Natural killer cell treated with Interleukin-12 subunit alpha and Interleukin-12 subunit beta and Interleukin-15 and Interleukin-18, amount 100 ng/mL, for 72 hours (primary cell): ENCODE measurements at places on chromosomes 4 and X. TPM values are rescaled to one million over a fixed set of nuclear protein-coding genes. Genes with fewer than 3 reads are reported as not detected.
A peak's percentile ranks its signal among the peaks of the same experiment; 100 is the strongest.

DNA sequence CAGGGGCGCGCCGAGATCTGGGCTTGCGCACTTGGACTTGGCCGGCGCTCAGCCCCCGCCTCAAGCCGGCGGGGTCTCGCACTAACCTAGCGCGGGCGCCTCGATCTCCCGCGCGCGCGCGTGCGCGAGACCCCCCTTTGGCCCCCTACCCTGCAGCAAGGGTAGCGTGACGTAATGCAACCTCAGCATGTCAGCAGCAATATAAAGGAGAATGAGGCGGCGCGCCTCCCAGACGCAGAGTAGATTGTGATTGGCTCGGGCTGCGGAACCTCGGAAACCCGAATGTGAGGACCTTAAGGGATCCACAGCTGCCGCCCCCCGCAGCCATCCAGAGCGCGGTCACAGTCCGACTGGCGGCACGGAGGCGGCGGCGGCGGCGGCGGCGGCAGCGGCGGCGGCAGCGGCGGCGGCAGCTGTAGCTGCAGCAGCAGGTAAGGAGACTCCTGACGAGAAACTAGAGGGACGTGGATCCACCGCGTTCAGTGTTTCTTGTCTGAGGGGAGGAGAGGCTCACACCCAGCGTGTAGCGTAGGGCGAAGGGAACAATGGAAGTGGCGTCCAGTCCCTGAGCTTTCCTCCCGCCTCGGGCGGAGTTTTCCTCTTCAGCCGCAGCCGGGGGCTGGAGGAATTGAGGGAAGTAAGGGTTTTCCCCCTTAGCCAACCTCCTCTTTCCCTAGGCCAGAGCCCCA lies at the start of the genes SATL1 and ZNF711:
Gene SATL1 (minus strand): TSS at position 19 of the 689 bp plus-strand sequence. CDS start 134,811 bp downstream, outside the sequence.
Gene ZNF711 (plus strand): TSS at position 231 of the 689 bp plus-strand sequence. CDS start 3,582 bp downstream, outside the sequence.
- DNase-seq: no peak

DNA sequence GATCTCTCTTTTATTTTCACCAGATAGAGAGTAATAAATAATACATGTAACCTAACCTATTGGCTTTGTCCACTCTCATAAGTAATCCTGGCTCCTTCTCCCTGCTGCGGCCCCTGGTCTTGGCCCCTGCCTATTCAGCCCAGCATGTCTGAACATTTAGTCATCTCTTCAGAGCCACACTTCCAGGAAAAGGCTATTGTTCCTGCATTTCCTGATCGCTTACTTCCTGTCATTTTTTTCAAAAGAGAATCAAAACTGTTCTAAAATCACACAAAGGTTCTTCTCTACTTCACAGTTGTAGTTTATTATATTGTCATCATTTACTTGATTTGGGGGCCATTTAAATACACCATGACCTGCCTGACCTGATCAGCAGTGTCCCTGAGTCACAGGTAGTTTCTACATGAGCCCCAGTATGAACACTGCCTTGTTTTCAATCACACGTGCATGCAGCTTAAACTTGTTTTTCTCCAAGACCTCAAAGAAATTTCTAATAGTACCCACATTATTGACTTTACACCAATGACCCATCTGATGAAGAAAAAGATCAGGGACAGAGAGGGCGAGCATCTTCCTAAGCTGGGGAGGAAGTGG lies 47.4 kb upstream of the KDR start:
- no peak for DNase-seq

DNA sequence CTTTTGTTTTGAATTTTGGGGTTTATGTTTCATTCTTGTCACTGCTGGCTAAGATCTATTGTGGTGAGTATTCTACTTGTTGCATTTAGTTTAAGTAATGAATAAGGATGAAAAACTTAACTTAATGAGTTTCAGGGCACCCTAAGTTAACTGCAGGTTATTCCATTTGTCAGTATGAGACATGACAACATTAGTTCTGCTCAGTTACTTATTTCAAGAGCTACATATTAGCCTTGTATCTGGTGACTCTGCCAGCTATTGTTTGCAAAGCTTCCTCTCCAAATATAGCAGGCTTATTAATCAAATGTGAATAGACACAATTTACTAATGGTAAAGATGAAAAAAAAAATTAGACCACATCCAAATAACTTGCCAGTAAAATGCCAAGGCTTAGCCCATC lies 567.1 kb downstream of the IL15 start:
- no peak for DNase-seq

DNA sequence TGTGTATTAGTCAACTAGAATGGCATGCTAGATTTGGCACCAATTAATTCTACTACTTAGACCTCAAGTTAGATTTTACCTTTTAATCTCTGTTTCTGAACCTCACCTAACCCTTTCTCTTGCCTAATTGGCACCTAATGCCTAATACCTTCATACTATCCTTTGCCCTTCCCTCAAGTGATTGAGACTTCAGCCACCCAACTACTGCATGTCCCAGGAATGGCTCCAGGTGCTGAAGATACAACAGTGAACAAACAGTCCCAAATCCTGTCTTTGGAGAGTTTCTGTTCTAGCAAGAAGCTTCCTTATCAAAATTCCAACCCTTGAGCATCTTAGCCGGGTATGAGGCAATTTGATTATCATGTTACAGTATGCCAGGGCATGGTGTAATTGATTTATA lies 139.9 kb downstream of the CPE start:
- no peak for DNase-seq

- no peak for DNase-seq
These were observed at the start of gene FABP2 for GRCh38 chr4:119321921-119322687. Gene FABP2 (minus strand): TSS chr4:119322138. CDS start chr4:119322102, 36 bp downstream.

DNA sequence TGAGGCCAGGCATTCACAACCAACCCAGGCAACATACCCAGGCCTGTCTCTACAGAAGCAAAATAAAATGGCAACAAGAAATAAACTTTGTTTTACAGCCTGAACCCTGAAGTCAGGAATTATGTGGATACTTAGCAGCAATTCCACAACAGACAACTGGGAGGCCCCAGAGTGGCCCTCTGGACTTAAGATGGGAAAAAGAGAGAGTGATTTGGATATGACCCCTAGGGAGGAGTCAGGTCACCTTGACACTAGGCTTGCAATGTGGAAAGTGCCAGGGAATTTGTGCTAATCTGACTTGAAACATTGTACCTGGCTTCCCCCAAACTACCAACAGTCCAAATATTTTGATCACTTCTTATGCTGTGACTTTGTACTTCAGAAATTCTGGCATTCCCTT lies 193.1 kb downstream of the PARM1 start:
- DNase-seq: no peak

GRCh38 chr4:138404251-138404650 lies 162.1 kb upstream of the SLC7A11 start:
- DNase-seq: no peak

- DNase-seq: no peak
These were observed 79.8 kb downstream of the CLCN5 start for GRCh38 chrX:50002067-50002714.

- no peak for DNase-seq
These were observed 8.7 kb downstream of the FHDC1 start for GRCh38 chr4:152944666-152945320.

- DNase-seq: no peak
These were observed 14.7 kb downstream of the NDP start for GRCh38 chrX:43958529-43958928.

- no peak for DNase-seq
These were observed 28.8 kb downstream of the ELF4 start for GRCh38 chrX:130081421-130082045.

DNA sequence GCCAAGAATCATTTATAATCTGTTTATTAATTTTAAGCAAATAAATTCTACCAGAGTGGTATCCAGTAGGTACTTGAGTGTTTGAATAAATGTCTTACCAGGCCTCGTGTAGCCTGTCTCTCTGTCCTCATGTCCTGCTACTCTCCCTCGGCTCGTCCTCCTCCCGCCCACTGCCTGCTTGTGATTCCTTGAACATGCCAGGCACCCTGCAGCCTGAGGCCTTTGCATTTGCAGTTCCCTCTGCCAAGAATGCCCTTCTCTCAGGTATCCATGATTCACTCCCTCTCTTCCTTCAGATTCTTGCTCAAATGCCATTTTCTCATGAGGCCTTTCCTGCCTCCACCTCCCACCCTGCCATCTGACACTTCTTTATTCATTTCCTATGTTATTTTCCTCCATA lies 209.7 kb upstream of the PRPS2 start:
- no peak for DNase-seq

DNA sequence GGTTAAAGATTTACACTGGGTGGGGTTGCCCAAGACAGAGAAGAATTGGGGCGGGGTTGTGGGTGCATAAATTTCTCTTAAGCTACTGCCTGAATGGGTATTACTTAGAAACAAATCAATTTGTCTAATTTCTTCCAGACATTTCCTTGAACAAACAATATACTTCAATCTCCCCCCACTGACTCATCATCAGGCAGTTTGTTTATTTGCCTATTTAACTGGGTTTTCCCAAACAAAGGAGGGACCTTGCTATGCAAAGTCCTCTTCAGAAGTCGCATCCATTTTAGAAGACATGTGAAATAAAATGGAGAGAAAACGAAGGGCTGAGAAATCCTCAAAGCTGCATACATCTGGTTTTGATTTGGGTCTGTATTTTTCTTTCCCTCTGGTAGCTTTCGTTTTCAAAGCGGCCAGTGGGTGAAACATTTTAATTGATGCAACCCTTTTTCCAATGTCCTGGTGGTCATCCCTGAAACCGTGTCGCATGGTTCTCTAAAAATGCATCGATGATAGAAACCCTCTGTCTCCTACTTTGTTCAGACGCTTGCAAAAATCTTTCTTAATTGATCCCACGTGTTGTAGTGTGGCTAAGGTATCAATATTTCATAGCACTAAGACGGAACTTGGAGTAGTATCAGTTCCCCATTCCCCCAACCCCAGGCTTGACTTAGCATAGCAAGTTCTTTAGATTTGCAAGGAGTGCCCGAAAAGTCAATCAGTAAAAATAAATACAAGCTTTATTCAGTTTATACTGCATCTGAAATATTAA lies 115.1 kb upstream of the MXRA5 start:
- no peak for DNase-seq

DNA sequence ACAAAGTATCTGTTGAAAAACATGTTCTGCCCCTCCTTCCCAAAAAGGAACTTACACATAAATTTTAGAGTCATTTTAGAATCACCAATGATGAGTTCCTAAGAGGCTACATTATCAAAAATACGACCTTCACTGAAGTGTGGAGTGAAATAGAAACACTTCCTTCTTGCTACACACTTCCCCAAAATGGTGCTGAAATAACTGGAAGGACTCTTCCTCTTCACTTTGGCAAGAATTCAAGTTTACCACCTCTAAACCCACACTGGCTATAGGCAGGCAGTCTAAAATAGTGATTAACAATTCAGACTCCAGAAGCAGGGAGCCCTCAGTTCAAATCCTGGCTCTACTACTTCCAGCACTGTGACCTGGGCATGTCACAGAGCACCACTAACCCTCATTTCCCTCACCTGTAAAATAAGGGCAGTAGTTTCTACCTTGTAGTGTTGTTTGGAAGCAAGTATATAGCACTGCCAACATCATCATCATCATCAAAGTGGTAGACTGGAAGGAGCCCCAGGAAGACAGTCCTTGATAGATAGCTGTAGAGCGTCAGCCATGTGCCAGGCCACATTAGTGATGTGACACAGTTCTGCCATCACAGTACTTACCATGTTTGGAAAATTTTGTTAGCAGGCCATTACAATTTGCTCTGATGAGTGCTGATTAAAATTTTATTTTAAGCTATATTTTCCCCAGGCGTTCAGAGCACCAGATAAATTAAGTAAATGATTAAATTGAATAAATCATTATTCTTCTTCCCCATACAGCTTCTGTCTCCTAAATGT lies 103.3 kb downstream of the PARM1 start:
- no peak for DNase-seq

DNA sequence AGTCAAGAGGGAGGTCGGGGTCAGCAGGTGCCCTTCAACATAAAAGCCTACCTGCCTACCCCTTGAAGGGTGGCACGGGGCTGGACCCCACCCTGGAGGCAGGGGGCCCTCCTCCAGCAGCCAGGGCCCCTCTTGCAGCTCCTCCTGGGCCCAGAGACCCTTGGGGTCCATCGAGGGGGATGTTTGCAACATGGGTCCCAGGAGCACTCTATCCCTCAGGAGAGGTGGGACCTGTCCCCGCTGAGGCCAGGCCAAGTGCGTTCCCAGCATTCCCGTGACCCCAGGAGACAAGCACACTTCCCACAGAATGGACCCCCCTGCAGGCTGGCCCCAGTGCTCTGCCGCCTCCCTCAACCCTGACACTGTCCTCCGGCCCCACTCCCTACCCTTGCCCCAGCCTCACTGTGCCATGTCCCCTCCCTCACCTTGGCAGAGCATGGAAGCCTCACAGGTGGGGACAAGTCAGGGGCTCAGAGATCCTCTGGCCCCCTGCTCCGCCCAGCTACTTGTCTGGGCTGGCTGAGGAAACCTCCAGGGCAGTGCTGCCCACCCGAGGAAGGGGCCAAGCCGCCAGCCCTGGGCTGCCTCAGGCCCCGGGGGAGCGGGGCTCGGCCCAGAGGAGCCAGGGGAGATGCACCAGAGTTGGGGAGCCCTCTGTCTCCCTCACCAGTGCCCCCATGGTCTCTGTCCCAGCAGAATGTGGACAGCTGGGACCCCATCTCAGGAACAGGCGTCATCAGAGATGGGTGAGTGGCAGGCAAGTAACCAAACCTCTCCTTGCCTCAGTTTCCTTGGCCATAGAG lies 2.2 kb downstream of the MXD4 start:
- peak; percentile 58 for DNase-seq

GRCh38 chr4:129218360-129218759 lies 122.4 kb downstream of the C4orf33 start:
- DNase-seq: no peak

GRCh38 chr4:135510582-135510981 lies 1309.0 kb upstream of the PABPC4L start:
- DNase-seq: no peak

GRCh38 chrX:23884427-23885024 lies 23.2 kb downstream of the APOO start:
- no peak for DNase-seq

DNA sequence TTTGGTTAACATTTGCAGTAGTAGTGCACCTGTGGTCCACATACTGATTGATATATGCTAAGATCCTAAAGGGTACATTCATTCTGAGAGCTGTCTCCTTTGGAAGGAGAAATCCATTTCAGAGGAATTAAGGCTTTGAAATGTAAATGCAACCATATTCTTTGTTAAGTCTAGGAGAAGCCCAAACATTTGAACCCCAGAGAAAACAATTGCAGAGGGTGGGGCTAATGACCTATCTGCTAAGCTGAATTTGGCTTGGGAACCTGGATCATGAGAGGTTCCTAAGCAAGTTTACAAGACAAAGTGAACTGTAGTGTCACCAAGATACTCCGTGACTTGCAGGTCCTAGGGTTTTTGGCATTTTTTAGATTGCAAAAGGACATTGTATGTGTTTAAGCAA lies 41.2 kb downstream of the LAS1L start:
- DNase-seq: no peak

GRCh38 chr4:41443340-41444079 lies 94.4 kb upstream of the LIMCH1 start:
- DNase-seq: no peak

The RTL9 gene
- not detected for total RNA-seq

The SOD3 gene
- total RNA-seq: not detected

The UGT2B17 gene
- not detected for total RNA-seq

The SASH3 gene
- 243 TPM for total RNA-seq

The DHRSX gene
- total RNA-seq: 35.7 TPM

The SSX2B gene
- not detected for total RNA-seq

The PAGE5 gene
- total RNA-seq: not detected

The ZNF157 gene
- total RNA-seq: 0.31 TPM

The DNAAF6 gene
- total RNA-seq: not detected

The KCNIP4 gene
- not detected for total RNA-seq

The SMC1A gene
- 147 TPM for total RNA-seq

The CSAG1 gene
- not detected for total RNA-seq
